ENCODE measurements at places on chromosomes 12 and 14.

DNA sequence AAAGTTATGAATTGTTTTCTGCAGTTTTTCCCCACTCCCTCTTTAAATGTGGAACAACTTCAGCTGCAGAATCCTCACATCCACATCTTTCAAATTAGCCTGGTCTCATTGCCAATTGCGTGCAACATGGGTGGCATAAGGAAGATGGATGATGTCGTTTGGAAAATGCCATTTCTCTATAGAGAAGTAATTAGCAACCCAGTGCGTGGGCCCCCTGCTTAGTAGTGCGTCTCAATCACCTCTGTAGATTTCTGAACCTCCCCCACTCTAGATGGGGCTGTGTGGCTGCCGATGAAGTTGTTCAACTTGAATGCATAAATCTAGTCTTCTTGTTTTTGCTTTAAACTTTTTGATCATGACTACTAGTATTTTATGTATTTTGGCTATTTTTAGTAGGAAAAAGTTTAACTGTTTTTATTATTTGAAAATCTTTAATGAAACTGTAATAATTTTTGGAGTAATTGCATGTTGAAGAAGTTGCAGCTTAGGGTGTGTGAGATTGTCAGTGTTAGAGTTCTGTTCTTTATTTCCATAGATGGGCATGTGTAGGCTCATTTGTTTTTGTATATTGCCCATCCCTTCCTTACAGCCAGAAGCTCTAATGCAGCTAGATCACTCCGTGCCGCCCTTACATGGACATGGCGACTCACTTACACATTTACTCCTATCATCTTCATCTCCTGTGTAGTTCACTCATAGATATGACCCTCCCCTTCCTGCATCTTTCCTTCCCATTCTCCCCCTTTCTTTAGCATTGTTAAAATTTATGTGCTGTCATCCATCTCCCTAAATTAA is 358.2 kb downstream of the DIO2 start:
- DNase-seq, result no peak

GRCh38 chr12:87280893-87281292 is 748.3 kb downstream of the C12orf50 start:
- DNase-seq, result no peak

- no peak for DNase-seq
Observed at GRCh38 chr14:88321692-88322503, 1.2 kb downstream of the KCNK10 start.

DNA sequence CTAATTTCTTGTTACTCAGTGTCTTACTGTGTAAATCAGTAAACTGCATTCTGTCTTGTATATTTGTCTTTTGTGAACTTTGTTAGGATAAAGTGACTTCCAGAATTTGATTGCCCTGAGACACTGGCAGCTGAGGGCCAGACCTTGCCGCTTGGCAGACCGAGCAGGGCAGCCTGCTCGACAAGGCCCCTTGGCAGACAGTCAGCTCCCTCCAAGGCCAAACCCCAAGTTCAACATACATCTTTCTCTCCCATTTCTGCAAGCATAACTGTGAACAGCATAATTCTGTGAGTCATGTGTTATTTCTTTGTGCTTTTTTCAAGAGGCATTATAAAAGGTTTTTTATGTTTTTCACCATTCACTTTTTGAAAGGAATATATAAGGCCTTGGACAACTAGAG is 39.2 kb upstream of the BMAL2 start:
- no peak for DNase-seq

DNA sequence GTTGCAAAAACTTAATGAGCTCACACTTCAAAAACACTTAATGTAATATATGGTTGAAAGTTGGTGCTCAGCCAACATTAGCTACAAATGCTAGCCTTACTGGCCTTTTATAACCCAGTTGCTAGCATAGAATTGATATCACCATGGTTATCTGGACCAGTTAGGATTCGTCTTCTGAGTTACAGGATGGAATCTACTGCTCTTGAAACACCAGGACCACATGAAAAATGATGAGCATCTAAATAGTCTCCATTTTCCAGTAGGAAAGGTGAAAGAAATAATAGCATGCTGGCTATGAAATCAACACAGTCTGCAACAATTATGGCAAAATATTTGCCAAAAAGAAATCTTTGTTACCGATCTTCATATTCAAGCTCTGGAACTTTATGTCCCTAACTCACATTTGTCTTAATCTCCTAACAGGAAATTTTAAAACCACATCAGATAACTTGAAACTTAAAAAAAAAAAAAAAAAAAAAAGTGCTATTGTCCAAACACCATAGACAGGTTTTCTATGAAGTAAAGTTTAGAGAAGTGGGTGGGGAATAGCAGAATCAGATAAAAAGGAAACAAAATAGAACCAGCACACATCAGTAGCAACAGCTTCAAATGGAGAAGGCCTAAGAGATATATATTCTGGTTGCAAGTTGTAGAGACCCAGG is 12.6 kb upstream of the CD69 start:
- no peak for DNase-seq

DNA sequence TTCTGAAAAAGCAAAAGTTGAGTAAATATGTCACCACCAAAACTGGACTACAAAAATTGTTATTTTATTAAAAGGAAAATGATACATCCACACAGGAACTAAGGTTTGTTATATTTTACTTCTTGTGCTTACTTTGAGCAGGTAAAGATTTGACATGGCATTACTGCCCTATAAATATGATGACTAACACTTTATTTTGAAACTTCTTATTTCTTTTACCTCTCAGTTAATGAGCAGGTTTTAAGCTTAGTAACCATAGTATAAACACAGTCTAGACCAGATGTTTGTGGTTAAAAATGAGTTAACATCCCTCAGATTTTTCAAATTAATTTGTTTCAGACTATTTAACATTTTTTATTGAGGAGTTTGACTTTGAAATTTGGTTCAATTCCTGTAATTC is 862.5 kb upstream of the USP15 start:
- DNase-seq, result no peak

DNA sequence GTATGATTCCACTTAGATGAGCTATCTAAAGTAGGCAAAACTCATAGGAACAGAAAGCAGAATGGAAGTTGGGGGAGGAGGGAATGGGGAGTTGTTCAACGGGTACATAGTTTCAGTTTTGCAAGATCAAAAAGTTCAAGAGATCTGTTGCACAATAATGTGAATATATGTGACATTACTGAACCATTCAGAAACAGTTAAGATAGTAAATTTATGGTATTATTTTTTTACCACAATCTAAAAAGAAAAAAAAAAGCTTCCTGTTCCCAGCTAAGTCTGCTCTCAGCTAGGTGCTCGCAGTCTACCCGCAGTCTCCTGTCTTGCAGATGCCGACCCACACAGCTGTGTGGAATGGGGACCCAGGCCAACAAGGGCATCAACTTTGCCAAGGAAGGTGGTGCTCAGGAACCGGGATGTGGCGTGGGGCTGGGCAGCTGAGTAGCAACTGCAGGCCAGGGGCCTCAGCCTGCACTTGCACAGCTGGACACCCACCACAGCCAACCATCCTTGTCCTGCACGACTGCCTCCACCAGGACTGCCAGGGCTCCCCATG is 15.3 kb upstream of the ANO6 start:
- no peak for DNase-seq

DNA sequence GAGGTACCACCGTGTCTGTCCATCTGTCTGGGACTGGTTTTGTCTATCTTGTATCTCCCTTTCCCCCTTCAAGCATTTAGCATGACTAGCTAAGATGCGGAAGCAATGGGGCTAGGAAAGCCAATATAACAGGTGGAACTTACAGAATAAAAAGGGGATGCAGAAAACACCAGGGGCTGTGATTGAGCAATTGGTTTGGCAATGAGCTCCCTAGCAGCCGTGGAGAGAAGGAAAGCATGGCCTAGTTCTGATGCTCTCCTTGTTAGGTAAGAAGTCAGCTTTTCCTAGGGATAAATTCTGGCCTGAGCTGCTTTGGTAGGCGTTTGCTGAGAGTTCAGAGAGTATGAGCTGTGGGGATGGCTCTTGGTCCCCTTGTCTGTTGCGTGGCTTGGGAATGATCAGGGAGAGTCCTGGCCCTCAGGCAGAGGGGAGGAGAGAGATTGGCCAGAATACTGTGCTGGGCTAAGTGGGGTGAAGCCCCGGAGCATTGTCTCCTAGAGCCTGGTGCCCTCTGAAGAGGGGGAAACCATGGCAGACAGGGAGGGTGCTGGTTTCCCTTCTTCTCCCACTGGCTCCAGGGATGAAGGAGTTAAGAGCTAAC is 7.1 kb downstream of the SETD1B start:
- DNase-seq, result no peak

- no peak for DNase-seq
Observed at GRCh38 chr12:87094356-87094755, 838.2 kb upstream of the MGAT4C start.

DNA sequence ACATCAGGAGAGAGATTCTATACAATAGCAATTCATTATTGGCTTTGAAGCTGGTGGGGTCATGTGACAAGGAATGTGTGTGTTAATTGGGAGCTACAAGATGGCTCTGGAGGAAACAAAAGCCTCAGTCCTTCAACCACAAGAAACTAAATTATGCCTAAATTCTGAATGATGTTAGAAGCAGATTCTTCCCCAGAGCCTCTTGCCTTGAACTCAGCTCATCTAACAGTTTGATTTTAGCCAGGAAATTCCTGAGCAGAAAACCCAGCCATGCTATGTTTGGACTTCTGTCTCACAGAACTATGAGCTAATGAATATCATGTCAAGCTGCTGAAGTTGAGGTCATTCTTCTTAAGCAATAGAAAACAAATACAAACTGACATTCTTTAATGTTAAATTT is 274.7 kb downstream of the SLC6A15 start:
- no peak for DNase-seq

DNA sequence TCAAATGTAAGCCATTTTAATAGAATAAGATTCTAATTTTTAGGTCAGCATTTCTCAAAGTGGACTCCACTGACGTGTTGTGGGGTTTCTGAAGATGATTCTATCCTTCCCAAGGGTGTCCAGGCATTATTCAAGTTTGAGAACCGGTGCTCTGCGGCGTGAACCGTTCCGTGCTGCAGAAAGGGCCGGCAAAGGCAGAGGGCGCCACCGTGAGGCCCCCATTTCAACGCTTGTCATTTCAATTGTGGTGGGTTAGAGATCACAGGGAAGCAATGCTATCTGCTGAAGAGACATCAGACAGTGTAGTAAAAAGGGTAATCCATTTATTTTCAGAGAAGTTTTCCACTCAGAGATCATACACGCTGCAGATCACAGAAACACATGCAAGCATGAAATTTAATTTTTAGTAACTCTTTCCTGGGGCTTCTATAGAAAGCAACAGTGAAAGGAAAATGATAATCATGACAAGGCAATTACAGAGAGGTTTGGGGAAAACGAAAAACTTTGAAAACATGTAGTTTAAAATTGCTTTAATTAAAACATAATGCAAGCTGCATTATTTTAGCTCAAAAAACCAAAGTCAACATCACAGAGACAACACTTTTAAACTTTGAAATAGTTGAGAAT is 201.7 kb downstream of the EXOC5 start:
- no peak for DNase-seq

DNA sequence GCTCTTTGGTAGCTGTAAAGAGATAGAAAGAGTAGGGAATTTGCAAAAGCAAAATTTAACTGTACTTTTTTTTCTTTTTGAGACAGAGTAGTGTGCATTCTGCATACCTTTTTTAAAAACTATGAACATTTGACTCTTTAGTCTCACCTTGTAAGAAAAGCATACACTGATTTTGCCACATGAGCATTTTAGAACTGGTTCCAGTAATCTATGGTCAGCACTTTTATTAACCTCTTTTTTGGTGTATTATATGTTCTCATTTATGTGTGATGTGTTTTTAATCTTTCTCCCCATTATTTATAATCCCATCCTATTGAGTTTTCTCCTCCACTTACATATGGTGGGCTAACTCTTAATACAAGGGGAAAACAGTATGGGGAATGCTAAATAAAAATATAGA is 1111.4 kb downstream of the FLRT2 start:
- DNase-seq, result no peak

GRCh38 chr14:95402578-95402977 is 82.9 kb upstream of the CLMN start:
- DNase-seq, result no peak

- DNase-seq, result no peak
Observed at GRCh38 chr12:29655861-29656260, 127.9 kb downstream of the TMTC1 start.

DNA sequence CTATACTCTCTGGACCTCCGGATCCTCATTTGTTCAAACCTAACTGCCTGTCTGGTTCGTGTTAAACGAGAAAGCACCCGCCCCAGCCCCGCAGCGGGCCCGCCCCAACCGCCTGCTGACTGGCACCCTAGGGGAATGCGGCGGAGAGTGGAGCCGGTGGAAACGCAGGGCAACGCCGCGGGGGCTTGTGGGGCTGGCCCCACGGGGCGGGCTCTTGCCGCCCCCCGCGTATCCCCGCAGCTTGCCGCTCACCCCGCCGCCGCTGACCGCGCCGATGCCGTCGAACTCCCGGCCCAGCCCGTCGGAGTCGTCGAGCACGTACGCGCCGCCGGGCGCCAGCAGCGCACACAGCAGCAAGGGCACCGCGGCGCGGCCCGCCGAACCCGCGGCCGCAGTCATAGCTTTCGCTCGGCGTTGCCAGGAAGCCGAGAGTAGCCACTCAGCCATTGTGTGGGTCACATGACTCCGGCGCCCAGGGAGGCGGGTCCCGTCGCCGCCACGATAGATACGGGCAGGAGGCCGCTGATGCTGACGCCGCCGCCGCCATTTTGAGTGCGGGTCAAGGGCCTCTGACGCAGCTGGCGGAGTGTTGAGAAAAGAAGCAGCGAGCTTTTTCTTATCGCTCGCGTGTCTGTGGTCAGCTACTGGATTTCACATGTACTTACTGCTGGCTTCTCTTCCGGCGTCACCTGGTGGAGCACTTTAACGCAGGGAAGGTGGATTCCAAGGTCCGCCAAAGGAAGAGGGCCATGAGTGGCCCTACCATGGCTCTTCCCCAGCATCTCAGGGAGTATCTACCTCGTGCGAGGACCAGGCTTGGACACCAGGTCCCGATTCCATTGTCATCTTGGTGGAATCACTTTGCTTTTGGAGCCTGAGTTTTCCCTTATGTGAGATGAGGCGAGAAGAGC is at the start of gene GALC:
Gene GALC (minus strand): TSS at position 465 of the 911 bp plus-strand sequence. CDS start 18 bp downstream, at position 447.
- DNase-seq, result peak; percentile 96

DNA sequence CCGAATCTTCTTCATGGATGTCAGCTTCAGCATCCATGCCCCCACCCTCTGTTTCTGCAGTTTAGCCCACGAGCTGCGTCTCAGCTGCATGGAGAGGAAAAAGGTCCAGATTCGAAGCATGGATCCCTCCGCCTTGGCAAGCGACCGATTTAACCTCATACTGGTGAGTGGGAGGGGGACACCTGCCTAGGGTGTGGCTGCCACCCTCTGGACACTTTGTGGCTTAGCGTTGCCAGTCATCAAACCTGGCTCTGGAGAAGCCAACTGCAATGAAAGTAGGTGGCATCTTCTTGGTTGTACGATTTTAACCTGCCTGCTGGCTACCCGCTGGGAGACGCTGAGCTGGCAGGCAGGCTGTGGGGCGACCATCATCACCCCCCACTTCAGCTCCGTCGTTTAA is 16.7 kb downstream of the DCAF4 start:
- DNase-seq, result no peak

GRCh38 chr12:132583411-132583710 is 27.0 kb downstream of the LRCOL1 start:
- no peak for DNase-seq

- DNase-seq, result no peak
Observed at GRCh38 chr14:86179980-86180379, 650.0 kb downstream of the FLRT2 start.

- no peak for DNase-seq
Observed at GRCh38 chr12:104448031-104448430, 8.7 kb upstream of the CHST11 start.

- DNase-seq, result no peak
Observed at GRCh38 chr12:20368651-20369304, 441 bp downstream of the PDE3A start.

- DNase-seq, result no peak
Observed at GRCh38 chr12:45726603-45727300, 2.8 kb upstream of the ARID2 start.
